ENCODE measurements at places on chromosomes 6 and 20.

GRCh38 chr20:44437497-44437896 is 38.2 kb upstream of the TTPAL start:
- DNase-seq: no peak

- DNase-seq: no peak
These were observed 175.7 kb downstream of the VEGFA start for GRCh38 chr6:43945768-43946080.

GRCh38 chr6:38676236-38676973 is 26.5 kb downstream of the GLO1 start:
- DNase-seq: no peak

- DNase-seq: no peak
These were observed 2.1 kb upstream of the TMX4 start for GRCh38 chr20:8021541-8022269.

DNA sequence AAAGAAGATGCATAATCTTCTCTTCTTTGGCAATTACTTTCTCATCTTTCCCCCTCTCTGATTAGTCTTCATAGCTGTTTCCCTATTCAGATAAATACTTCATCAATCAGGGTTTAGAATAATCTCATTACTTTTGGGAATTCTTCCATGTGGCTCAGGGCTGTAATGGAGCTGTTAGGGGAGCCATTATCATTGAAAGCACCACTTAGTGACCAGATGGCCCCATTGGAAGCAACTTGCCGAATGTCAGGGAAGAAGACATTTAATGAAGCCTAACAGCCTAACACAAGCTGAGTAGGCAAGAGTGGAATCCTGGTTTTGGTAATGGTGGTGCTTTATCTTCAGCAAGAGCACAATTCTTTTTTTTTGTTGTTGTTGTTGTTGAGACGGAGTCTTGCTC is 45.0 kb downstream of the TIAM2 start:
- DNase-seq: no peak

- DNase-seq: no peak
These were observed 81.9 kb downstream of the PHACTR2 start for GRCh38 chr6:143759666-143760065.

GRCh38 chr20:51705400-51705799 is 62.8 kb downstream of the ATP9A start:
- no peak for DNase-seq

- DNase-seq: no peak
These were observed 4.1 kb downstream of the TCF21 start for GRCh38 chr6:133892813-133893691.

- DNase-seq: peak; percentile 100
These were observed 21.9 kb downstream of the SGK1 start for GRCh38 chr6:134295953-134296553.

GRCh38 chr20:34246126-34246626 is 5.0 kb downstream of the ASIP start:
- no peak for DNase-seq

DNA sequence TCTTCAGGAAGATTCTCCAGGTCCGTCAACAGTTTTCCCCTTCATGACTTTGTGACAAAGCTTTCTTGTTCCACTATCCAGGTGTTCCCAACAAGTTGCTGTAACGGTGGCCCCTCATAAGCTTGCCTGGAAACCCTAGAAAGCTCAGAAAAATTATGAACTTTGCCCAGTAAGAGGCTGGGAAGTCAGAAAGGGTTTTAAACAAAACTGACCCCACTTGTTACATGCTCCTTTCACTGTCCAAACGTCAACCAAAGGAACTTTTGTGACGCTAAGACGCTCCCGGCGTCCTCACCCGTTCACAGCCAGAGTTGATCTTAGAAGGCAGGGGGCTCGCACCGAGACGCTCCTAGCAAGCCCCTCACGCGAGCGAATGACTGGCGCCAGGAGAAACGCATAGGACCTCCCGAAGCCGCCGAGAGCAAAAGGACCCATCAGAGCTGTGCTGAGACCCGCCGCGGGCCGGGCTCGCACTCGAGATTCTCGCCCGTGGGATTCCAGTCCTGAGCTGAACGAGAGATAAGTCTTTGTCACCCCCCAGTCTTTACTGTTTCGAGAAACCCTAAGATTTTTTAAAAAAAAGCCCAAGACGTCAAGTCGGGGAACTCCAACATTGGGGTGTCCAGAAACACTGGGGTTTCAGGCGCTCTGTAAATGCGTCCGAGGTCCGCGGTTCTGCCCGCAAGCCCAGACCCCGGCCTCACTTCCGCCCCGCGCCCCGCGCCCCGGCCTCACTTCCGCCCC is 544 bp upstream of the ACAT2 start:
- peak; percentile 21 for DNase-seq

DNA sequence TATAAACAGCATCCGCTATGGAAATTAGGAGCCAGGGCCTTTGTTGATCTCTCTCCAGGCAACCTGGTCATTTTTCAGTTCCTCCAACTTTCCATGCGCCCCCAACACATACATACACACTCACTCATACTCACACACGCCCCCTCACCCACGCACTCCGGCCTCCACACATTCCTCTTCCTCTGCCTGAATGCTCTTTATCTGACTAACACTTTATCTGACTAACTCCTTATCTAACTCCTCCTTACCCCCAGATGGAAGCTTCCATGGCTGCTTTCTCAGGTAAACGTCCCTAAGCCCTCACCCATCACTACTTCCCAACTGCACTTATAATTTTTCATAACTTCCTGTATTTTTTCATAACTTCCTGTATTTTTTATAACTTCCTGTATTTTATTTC is 17.4 kb downstream of the CASS4 start:
- DNase-seq: peak; percentile 71

GRCh38 chr20:19495905-19496703 is 262.0 kb upstream of the RIN2 start:
- no peak for DNase-seq

DNA sequence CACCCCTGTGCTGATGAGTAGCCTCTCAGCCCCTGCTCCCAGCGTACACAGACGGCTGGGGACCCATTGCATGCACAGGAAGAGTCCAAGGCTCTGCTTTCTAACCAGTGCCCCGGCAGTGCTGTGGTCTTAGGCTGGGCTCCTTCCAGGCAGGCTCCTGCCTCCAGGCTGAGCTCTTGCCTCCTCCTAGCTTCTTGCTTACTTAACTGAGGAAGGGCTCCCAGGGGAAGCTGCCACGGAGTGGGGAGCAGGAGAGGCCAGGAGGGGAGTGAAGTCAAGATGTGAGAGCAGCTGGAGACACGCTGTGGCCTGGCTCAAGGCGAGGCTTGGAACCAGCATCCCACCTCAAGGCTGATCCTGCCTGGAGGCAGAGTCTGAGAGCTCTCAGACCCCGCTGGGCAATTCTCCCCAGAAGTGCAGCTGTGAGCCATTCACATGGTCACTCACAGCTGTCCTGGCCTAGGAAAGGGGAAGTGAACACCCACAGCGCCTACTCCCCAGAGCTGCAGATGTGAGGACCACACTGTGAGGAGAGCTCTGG is 141.0 kb downstream of the TBXT start:
- DNase-seq: no peak

DNA sequence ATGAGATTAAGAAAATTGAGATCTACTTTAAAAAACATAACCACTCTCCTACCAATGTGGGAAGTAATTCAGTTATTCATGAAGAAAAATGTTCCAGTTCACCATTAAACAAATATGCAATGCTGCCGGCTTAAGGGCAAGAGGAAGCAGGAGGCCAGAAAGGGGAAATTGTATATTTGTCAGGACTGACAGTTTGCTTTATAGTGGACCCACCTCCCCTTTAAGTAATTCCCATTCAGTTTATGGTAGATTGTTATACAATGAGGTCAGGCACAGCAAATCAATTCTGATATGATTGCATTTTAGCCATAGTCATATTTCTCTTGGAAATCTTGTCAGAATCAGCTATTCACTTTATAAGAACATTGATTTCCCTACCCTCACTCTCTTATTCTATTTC is 547.8 kb downstream of the FRK start:
- DNase-seq: no peak

- DNase-seq: no peak
These were observed 7.0 kb upstream of the CSNK2A1 start for GRCh38 chr20:550611-551010.

DNA sequence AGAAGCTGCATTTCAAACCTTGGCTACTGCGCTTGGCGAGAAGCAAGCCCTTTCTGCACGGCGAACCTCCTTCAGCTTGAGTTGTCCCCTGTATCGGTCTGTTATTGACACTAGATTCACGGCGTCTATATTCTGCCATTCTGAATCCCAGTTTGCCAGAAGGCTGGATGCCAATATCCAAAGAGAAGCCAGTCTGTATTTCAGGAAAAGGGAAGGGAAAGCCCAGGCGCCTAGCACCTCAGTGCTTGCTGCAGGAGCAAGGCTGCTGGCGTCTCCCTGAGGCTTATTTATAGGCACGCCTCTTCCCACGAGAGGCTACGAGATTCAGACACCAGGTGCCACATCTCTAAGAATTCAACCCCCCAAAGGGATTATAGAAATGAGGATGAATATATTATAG is 89.6 kb upstream of the CDH4 start:
- no peak for DNase-seq

- DNase-seq: no peak
These were observed 3.7 kb upstream of the ZNF335 start for GRCh38 chr20:45975686-45976085.

GRCh38 chr6:7218406-7218988 is 94.5 kb downstream of the SSR1 start:
- no peak for DNase-seq

- no peak for DNase-seq
These were observed 174.1 kb upstream of the ZFP64 start for GRCh38 chr20:52365688-52366087.

- no peak for DNase-seq
These were observed 3.1 kb downstream of the GTSF1L start for GRCh38 chr20:43723735-43724134.

DNA sequence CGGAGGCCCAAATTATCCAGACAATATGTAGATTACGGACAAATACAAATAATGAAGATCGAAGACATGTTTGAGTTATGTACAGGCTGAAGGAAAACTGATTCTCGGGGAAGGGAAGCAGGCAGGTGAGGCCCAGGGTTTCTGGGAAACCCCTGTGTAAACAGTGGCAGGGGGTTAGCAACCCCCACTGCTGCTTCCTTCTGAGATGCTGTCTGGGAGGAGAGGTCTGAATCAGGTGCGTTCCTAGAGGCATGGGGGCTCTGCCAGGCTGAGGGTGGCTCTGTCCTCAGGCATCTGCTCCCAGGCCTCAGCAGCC is 7.2 kb upstream of the MDGA1 start:
- no peak for DNase-seq

- no peak for DNase-seq
These were observed 209.3 kb upstream of the CDH4 start for GRCh38 chr20:61042506-61043385.

GRCh38 chr6:37980222-37980595 is 160.7 kb downstream of the ZFAND3 start:
- no peak for DNase-seq

GRCh38 chr6:99611148-99611547 is 4.5 kb downstream of the PRDM13 start:
- no peak for DNase-seq

DNA sequence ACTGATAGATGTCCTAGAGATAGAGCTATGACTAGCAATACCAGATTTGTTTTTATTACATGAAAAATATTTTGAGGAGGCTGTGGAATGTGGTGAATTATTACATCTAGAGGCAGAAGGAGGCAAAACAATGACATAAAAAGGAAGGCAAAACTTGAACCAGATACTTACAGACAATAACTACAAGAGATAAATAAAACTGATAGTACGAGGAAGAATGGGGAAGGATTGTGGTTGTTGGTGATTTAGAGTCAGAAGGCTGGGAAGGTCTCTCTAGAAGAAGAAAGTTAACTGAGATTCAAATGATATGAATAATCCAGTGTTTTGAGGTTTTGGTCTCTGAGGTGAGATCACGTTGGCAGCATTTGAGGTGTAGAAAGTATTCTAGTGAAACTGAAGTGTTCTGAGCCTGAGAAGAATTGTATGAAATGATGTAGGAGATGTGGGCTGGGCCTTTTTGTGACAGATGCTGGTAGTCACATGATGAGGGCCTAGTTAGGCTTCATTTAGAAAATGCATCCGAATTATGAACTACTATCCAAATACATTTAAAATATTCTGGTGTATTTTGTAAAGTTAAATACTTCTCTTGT is 589.1 kb downstream of the EYS start:
- no peak for DNase-seq

DNA sequence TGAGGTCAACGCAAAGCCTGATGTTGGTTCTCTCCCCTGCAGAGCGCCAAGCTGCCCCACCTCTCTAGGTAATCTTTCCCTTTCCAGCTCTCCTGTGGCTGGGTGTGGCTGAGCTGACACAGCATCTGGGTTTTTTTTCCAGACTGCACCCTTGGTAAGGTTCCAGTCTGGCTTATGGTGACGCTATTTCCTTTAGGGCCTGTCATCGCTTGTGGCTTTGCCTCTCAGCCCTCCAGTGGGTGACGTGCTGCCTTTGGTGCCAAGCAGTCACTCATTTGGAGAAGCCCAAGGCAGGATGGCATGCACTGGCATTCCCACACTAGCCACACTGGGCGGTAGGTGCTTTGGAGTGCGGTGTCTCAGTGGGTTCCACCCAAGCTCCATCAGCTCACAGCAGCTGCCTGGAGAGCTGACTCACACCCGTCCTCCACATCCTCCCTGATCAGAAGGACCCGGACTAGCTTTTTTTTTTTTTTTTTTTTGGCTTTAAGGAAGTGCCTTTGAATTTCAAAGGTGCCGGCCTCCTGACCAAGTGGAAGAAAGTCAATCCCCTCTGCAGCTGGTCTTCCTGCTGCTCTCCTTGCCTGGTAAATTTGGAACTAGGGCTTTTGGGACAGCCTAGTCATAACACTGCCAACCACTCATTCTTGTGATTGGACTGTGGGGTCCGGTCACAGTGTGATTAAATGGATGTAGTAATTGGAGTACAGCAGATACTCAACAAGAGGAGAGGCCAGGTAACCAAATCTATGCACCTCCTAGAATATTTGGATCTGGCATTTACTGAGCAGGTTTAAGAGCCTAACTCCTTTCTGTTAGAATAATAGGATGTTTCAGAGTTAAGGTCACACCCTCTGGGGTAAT is 153.6 kb downstream of the CD83 start:
- DNase-seq: peak; percentile 95

DNA sequence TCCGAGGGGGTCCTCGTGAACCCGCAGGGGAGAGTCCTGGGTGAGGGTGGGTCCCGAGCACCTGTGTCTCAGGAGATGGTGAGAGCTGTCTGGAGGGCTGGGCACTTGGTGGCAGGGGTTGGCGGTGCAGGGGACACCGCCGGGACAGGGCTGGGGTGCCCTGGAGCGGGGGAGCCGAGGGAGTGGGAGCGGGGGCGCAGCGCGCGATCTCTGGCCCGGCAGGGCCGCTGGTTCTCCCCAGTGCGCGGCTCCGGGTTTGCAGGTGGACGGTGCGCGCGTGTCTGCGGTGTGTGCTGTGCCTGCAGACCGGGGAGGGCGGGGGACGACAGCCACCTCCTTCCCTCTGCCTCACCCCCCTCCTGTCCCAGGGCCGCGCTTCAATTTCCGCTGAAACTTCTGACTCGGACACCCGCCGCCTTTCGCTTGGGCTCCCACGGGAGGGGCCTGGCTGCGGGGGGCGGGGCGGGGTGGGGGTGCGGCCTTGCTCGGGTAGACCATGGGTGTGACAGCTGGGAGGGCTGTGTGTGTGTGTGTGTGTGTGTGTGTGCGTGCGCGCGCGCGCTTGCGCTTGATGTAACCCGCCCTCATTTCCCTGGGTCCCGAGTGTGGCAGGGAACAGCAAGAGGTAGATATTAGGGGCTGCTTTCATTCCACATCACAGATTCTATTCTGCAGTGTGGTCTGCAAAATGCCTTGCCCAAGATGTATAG is 1.2 kb downstream of the TRIB3 start:
- DNase-seq: peak; percentile 82
